Osteocyte (in vitro differentiated cells): ENCODE measurements at places on chromosomes 2 and 18. TPM values are rescaled to one million over a fixed set of nuclear protein-coding genes. Genes with fewer than 3 reads are reported as not detected.

DNA sequence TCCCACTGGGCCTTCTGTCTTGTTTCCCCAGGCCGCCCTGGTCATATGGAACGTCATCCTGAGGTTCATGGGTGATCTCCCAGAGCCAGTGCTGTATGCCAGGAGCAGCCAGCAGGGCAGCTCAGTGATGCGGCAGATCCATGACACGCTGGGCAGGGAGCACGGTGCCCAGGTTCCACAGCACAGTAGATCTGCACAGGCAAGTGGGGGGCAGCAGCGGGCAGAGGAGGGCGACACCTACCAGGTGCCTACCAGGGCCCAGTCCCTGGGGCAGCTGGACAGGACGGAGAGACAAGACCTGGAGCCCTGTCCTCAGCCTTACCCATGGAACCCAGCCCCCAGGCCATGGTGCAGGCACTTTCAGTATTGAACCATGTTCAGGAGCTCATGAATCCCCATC is 36.1 kb upstream of the GPR17 start:
- peak; percentile 83 for DNase-seq

DNA sequence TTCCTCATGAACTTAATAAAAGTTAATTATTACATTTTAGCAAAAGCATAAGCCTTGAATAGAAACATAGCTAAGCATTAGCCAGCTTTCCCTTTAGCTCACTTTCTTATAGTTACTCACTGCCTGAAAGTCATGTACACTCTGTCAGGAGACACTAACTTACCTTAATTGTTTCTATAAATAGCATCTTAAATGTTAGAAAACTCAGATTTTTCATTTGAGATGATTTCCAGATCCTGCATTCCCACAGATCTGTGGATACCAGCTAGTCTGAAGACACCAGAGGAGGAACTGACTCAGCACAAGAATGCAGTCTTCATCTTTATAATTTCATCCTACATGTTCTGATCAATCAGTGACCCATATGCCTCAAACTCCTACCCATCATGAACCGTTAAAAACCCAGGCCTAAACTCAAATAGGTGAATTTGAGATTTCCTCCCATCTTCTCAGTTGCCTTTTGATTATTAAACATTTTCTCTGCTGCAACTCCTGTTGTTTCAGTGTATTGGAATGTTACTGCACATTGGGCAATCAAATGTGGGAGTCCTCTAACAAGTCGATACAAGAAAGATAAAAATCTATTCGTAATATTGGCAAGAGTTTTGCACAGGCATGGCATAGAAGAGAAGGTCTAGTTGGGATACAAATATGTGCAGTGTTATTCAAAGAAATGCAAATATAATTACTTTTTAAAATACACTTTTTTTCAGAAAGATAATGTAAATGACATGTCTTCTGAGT is 857.4 kb upstream of the CDH2 start:
- no peak for DNase-seq

DNA sequence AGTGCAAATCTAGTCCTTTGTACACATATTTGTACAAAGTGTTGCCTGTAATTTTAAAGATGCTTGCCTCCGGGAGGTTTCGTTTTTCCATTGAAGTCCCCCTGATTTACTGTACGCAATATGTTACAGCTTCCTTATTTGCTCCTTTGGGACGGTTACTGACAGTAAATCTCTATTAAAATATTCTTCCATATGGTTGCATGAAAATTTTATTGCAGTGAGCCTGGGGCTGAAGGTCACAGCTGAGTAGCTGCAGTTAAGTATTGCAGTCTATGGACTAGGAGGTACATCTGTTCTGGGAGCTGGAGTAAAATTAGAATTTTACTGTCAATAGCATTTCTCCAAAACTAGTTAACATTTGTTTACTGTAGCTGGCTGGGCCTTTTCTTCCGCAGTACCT is 119.2 kb downstream of the ETAA1 start:
- no peak for DNase-seq

- no peak for DNase-seq
Measured at GRCh38 chr2:12429779-12430406, 286.8 kb upstream of the TRIB2 start.

GRCh38 chr2:40370007-40370395 is 81.9 kb downstream of the SLC8A1 start:
- no peak for DNase-seq

- DNase-seq: no peak
Measured at GRCh38 chr18:78080761-78081160, 831.1 kb downstream of the GALR1 start.

GRCh38 chr2:203453858-203454451 is 81.1 kb downstream of the RAPH1 start:
- no peak for DNase-seq

DNA sequence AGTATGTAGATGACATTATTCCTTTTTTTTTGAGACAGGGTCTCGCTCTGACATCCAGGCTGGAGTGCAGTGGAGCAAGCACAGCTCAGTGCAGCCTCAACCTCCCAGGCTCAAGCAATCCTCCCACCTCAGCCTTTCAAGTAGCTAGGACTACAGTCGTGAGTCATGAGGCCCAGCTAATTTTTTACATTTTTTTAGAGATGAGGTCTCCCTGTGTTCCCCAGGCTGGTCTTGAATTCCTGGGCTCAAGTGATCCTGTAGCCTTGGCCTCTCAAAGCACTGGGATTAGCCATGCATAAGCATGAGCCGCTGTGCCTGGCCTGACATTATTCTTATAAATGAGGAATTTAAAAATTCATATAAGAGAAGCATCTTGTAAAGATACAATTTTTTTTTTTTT is 86.9 kb downstream of the FAM117B start:
- no peak for DNase-seq

DNA sequence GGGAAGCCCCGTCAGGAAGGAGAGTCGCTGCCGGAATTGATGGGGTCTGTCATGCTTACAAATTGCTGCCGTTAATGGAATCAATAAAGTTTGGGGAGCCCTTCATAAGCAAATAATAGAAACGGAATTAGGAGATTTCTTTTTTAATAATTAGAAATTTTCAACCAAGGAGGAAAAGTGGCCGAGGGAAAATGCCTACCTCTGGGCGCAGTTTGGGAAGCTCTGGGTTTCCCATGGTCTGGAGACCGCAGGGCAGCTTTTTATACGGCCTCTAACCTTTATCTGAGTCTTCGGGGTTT is 1.3 kb downstream of the EVX2 start:
- DNase-seq: no peak

GRCh38 chr2:58207189-58207588 is 33.9 kb downstream of the FANCL start:
- no peak for DNase-seq

- DNase-seq: peak; percentile 81
Measured at GRCh38 chr2:240933048-240933965, 27.2 kb downstream of the CROCC2 start.

DNA sequence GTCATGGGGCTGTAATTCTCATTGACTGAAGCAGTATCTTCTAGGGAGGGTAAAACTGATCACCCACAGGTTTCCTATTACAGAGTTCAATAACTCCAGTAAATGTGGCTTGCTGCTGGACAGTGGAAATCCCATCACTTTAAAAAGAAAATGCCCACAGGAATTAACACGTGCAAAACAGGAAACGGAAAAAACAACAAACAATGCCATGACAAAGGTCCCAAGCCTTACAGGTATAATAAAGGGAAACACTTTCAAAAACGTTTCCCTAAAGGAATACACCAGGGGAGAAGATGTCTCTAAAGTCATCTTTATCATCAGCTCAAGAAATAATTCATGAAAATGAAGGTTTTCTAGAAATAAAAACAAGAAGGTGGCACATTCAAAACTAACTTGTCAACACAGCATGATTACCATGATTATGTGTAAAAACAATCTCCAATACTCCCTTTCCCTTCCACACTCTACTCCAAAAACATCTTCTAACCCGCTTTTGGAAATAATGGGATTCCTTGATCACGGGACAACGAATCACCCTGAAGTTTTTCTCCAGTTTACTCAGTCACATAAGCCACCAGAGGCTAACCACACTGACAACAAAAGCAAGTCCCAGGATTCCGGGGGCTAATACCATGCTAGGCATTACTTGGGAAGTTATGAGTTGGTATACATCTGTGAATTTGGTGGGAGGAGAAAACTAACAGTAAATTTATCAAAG is 167.9 kb downstream of the TCF4 start:
- no peak for DNase-seq

DNA sequence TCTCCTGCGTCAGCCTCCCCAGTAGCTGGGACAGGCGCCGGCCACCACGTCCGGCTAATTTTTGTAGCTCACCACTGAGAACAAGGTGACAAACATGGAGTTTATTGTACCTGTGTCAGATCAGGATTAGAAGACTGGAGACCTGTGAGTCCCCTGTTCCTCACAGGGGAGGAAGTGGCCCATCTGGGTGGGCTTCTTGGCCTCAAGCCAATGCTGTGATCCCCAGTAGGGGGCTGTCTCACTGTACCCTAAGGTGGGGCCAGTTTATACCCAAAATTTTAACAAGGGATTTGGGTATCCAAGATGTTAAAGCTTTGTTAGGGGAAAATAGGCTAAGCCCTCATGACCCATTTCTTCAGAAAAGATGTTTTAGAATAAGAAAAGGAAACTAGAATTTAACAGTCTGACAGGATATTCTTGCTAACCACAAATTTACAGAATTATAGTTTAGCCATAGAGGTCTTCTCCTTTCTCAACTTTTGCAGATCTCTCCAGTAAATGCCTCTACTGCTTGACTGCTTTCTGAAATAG is 16.3 kb downstream of the PCBP1 start:
- no peak for DNase-seq

- DNase-seq: no peak
Measured at GRCh38 chr2:219496825-219497494, 1.7 kb upstream of the GMPPA start.

ZEB2 gene
- 126 and 139 TPM in 2 replicates for total RNA-seq

GPR75 gene
- total RNA-seq: 1.1 and 1.2 TPM in 2 replicates

NDUFAF7 gene
- 17.8 and 17.9 TPM in 2 replicates for total RNA-seq

DSEL gene
- total RNA-seq: 105 and 108 TPM in 2 replicates

RNF138 gene
- 19.1 and 19.7 TPM in 2 replicates for total RNA-seq

PRSS56 gene
- total RNA-seq: not detected in 2 replicates

IGFBP5 gene
- 1,145 and 1,383 TPM in 2 replicates for total RNA-seq
